Eye (tissue), 1 donor: ENCODE measurements at places on chromosomes 11 and 22.

GRCh38 chr11:130156108-130157022, 3.2 kb upstream of the ST14 start:
- DNase-seq = no peak

GRCh38 chr22:22953791-22954190, 66.2 kb downstream of the IGLL5 start:
- peak; percentile 75 for DNase-seq

GRCh38 chr11:82969811-82970210, 68.3 kb downstream of the DDIAS start:
- no peak for DNase-seq

GRCh38 chr22:34851918-34852662, 213.9 kb upstream of the ISX start:
- DNase-seq = no peak

GRCh38 chr11:132430429-132431062, 1060.1 kb downstream of the NTM start:
- DNase-seq = peak; percentile 89

DNA sequence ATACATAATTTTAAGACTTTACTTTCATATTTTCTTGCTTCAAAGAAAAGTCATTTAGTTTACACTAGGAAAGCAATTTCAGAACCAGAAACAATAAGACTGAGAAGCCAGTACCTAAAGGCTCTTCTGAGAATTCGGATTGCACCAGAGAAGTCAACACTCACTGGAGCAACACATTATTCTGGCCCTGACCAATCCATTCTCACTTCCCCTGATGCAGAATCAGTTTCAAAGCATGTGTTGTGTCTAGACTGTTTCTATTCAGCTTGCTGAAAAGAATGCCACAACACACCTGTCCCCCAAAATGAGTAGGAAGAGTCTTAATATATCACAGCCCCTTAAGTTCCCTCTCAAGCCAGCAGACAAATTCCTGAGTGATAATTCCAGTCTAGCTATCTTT, 1074.3 kb upstream of the TENM4 start:
- no peak for DNase-seq
